ENCODE measurements at places on chromosomes 2 and 18. TPM values are rescaled to one million over a fixed set of nuclear protein-coding genes. Genes with fewer than 3 reads are reported as not detected.
A peak's percentile ranks its signal among the peaks of the same experiment; 100 is the strongest.

DNA sequence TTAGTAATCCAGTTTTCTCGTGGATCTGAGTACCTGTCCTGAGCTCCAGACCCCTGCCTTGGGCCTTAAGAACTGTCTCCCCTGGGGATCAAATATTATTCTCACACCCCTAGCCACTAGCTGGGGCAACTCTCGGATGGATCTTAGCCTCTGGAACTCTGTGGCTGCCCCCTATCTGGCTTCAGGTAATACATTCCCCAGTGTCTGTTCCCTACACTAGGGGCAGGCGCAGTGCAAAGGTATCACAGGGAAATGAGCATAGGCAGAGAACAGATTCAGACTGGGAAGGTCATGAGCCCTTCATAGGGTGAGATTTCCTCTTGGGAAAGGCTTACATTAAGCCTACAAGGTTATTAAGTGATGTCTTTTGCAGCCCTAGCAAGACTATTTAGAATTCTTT is 11.2 kb upstream of the SIX2 start:
- DNase-seq: no peak

DNA sequence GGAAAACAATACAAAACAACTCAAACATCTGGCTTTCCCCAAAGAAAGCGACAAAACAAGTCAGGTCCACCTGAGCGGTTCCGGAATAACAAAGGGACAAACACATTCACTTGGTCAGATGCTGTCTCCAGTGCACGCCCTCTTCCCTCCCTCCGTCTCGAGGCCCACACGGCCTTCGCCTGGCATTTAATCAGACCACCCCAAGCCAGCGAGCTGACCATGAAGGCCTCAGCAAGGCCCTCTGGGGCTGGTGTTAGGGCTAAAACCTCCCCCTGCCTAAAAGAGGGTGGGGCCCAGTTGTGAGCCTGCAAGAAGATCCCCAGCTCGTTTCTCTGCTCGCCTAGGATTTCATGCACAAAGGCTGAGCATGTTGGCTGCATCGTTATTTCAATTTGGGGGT is 180.3 kb downstream of the EIPR1 start:
- no peak for DNase-seq

DNA sequence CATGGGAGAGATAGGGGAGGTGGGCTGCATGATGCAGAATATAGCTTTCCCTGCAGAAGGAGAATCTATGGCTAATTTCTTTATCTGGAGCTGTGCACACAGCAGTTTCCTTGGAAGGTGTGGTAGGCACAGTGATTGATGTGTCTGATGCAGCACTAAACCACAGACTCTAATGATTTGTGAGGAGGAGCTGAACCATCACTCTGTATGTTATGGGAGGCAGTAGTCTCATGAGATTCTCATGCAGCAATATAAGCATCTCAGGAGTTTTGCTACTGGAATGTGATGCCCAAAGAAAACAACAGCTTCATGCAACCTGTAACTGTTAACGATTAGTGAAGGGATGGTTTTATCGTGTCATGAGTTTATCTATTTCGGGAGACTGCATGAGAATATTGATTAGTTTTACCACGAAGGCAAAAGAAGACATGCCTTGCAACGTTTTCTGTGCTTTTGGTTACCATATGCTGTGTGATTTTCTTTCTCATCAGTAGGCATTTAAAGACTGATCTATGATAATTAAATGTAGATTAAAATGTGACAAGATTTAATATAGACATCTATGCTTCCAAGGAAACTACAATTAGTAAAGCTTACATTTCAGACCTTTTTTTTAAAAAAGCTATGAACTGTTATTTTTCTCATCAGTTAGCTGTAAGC is 286.8 kb downstream of the ARL6IP6 start:
- no peak for DNase-seq

DNA sequence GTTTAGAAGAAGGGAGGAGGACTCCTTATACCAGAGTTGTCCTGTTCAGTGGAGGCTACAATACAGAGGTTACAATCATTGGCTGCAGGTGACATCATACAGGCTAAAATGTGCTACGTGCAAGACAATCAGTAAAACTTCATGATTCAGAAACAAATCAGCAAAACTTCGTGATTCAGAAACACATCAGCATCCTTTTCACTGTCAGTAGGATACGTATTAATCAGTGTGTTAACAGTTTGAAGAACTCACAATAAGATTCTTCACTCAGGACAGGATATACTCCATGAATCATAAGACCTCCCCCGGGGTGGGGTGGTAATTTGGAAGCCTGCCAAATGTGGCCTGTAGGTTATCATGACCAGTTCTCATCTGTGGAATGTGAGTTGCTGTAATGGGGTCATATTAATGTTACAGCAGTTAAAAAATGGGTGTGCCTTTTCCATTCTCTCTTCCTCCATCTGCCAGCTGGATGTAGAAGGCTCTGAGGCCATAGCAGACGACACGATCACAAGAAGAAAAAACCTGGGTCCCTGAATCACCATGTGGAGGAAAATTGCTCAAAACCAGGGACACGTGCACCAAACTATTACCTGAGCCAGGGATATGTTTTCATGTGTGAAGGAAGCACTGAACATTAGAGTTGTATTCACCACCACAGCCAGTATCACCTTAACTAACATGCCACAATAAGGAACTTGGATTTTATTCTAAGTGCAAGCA is 134.8 kb upstream of the CREB1 start:
- peak; percentile 97 for DNase-seq

GRCh38 chr2:21836719-21837118 is 713.0 kb downstream of the TDRD15 start:
- DNase-seq: no peak

DNA sequence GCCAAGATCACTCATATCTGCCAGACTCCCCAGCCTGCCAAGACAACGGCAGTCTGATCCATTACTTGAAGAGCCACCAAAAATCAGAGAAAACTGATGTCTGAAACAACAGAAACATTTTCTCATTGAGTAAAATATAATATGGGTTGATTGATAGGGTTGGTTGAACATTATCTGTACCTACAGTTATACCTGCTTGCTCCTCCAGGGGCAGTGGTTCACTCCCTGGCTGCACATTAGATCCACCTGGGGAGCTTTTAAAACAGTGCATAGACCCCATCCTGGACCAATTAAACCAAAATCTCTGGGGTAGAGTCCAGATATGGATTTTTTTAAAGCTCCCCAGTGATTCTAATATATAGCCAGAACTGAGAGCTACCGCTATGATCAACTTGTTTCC is 43.6 kb upstream of the SLC14A2 start:
- DNase-seq: peak; percentile 7

GRCh38 chr2:186977433-186978045 is 128.6 kb upstream of the ZSWIM2 start:
- DNase-seq: no peak

GRCh38 chr18:32701313-32701712 is 71.5 kb downstream of the KLHL14 start:
- DNase-seq: no peak

DNA sequence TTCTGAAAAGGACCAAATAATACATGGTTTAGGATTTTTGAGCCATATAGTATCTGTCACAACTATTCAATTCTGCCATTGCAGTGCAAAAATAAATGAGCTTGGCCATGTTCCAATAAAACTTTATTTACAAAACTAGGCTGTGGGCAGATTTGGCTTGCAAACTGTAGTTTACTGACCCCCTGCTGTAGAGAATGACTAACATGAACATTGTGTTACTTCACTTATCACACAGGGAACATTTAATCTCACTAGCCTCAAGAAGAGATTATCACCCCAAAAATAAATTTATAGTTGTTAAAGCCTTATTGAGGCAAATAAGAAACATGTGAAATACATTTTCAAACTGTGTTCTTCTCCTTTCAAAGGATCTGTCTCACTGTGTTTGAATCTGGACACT is 766.2 kb downstream of the MBD2 start:
- no peak for DNase-seq

- DNase-seq: peak; percentile 67
Observed at GRCh38 chr18:48410095-48410920, 1.1 kb upstream of the ZBTB7C start.

DNA sequence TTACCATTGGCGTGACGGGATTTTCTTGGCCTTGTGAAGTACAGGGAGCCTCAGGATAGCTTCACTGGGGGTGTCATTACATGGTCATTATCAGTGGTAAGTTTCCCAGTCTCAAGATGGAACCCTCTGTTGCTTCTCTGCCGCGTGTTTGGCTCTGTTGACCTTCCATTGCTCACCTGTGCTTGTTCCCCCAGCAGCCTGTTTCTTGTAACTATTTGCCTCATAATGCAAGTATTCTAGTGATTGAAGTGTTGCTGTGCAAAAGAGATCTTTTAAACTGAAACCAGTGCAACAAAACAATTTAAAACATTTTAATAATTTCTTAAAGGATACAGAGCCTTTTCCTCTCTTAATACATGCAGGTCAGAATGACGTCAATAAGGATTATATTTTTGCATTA is 24.6 kb downstream of the PRKCE start:
- no peak for DNase-seq

- no peak for DNase-seq
Observed at GRCh38 chr2:46550686-46551404, 71.5 kb downstream of the TMEM247 start.

DNA sequence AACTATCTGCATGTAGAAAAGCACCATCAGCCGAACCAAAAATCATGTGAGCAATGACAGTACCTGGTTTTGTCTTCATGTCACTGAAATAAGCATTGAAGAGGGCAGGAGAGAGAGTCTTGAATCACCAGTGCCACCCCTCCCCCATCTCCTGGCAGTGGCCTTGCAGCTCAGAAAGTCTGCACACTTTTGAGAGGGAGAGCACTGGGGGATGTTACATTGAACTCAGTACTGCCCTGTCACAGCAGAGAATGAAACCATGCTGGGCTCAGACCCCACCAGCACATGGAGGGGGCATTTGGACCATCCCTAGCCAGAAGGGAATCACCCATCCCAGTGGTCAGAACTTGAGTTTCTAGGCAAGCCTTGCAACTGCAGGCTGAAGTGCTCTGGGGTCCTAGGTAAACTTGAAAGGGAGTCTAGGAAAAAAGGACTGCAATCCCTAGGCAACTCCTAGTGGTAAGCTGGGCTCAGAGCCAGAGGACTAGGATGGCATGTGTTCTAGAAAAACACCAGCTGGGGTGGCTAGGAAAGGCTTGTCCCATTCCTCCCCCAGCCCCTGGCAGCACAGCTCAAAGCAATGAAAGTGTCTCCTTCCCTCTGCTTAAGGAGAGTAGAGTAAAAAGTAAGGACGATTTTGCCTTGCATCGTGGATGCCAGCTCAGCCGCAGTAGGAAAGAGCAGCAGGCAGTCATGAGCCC is 259.9 kb upstream of the MYT1L start:
- no peak for DNase-seq

DNA sequence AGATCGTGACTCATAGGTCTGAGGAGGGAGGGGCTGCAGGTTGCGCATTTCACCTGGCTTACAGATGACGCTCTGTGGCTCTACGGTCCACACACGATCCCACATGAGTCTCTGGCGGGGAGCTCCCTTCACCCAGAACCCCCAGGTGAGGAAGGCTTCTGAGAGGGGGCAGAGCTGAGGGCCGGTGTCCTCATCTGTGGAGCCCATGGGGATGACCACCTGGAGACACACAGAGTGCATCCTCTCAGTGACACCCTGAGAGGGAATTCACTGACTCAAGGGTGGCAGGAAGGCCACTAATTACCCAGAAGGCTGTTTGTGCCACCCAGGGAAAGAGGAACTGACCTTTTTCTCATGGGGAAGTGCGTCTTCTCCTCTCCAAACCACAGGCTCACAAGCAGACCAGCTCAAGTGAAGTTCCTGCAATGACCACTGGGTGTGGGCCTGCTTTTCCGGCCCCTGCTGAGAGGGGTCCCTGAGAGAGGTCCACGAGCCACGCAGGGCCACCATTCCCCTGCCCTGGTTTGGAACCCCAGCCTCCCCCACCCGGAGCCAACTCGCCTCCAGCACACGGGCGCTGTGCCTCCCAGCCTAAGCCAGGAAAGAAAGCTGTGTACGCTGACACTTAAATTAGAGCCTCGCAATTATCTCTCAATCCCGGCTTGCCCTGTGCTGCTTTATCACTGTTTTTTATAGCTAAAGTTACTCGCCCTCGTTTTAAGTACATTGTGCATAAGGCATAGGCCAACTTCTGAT is 114.1 kb downstream of the BCL11A start:
- no peak for DNase-seq

DNA sequence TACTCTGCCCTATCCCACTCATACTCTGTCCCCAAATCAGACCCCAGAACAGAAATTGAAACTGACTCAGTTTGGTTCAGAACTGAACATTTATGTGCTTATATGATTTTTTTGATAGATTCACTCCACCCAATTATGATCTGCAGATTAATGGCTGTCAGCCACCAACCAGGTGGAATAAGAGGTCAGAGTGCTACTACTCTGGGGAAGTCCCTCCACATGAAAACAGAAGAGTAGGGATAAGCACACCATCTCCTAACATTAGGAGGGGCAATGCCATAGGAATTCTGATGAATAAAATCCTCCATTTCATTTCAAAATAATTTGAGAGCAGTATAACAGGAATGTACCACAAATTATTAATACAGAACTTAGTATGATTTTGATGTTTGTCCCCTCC is 36.3 kb upstream of the UGP2 start:
- no peak for DNase-seq

- DNase-seq: no peak
Observed at GRCh38 chr18:45218436-45218835, 396.8 kb upstream of the SLC14A2 start.

The AGXT gene
- total RNA-seq: 0.34 TPM

The TUBA4B gene
- not detected for total RNA-seq

The USP14 gene
- total RNA-seq: 56.1 TPM

The DUSP2 gene
- 24.5 TPM for total RNA-seq

The ANKAR gene
- 0.84 TPM for total RNA-seq

The PSMA8 gene
- not detected for total RNA-seq

The LRATD1 gene
- 0.07 TPM for total RNA-seq

The AFG3L2 gene
- 66.7 TPM for total RNA-seq

The DOK6 gene
- total RNA-seq: not detected

The RBMS1 gene
- 17.6 TPM for total RNA-seq
